ENCODE measurements at places on chromosomes 1 and 21.

- no peak for DNase-seq
Observed at GRCh38 chr1:6923955-6924881, 139.0 kb downstream of the CAMTA1 start.

GRCh38 chr1:100627936-100628335 is 90.0 kb downstream of the GPR88 start:
- no peak for DNase-seq

GRCh38 chr1:195934817-195935553 is 673.3 kb downstream of the KCNT2 start:
- no peak for DNase-seq

DNA sequence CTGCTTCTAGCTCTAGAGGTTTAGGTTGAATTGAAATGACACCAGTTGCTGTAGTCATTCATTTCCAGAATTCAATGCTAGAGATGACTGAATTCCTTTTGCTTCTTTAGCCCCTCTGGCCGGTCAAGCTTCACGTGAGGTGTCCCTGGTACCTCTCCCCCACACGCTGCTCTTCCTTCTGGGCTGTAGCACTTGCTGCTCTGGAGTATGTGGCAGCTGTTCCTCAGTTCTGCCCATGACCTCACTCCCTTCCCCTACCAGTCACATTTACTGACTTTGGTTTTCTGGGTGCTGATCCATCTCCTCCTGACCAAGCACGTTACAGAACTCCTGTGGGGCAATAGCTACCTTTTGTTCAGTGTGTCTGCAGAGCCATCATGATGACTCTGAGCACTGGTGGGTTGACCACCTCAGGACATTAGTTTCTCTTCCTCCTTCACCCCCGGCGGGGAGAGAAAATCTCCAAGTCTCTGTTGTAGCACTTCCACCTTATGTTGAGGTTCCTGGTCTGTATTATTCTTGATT is 128.1 kb downstream of the HHAT start:
- no peak for DNase-seq

- DNase-seq = no peak
Observed at GRCh38 chr1:233172201-233172600, 123.3 kb downstream of the PCNX2 start.

DNA sequence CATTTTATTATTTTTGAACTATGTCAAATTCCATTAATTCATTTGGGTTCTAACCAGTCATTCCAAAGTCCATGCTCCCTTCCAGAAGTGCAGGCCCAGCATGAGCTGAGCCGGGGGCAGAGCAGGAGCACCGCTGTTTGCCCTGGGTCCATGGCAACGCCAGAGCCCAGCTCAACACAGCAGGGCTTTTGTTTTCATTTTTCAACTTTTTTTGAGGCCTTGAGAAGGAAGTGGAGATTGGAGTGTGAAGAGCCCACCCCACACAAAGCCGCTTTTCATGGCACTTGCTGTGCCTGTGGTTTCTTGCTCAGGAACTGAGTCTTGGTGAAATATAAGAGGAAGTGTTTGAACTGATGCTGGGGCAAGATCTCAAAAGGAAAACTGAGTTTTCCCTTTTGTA is 13.2 kb upstream of the PRMT2 start:
- no peak for DNase-seq

DNA sequence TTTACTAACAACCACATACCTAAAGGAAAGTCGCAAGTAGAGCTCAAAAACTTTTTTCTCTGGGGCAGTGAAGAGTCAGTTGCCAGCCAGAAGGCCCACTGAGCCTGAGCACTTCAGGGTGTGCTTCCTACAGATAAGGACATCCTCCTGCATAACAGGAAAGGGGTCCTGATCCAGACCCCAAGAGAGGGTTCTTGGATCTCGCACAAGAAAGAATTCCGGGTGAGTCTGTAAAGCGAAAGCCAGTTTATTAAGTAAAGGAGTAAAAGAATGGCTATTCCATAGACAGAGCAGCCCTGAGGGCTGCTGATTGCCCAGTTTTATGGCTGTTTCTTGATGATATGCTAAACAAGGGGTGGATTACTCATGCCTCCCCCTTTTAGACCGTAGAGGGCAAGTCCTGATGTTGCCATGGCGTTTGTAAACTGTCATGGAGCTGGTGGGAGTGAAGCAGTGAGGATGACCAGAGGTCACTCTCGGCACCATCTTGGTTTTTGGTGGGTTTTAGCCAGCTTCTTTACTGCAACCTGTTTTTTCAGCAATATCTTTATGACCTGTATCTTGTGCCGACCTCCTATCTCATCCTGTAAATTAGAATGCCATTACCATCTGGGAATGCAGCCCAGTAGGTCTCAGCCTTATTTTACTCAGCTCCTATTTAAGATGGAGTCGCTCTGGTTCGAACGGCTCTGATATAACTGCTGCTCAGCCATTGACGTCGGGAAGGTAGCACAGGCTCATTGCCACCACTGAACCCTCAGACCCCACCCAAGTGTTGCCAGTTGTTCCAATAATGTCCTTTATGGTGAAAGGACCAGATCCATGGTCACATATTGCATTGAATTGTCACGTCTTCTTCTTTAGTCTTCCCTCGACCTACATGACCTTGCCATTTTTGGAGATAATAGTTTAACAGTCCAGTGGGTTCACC is 96.6 kb upstream of the ERRFI1 start:
- peak; percentile 73 for DNase-seq

DNA sequence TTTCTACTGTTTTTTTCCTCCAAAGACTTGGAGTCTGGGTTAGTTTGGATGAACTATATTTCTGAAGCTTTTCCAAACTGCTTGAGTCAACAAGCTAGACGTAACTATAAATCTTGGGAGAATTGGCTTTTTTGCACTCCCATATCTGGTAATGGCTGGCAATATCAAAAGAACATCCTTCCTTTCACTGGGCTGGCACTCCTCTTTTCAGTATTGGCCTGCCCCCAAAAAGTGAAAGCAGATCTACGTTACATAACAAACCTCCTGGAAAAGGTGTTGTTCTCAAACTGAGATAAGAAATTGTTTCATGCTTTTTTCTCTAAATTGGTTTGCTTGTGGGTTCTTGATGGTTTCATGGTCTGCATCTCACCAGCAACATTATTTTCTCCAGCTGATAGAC is 499.3 kb downstream of the NEGR1 start:
- DNase-seq = no peak

DNA sequence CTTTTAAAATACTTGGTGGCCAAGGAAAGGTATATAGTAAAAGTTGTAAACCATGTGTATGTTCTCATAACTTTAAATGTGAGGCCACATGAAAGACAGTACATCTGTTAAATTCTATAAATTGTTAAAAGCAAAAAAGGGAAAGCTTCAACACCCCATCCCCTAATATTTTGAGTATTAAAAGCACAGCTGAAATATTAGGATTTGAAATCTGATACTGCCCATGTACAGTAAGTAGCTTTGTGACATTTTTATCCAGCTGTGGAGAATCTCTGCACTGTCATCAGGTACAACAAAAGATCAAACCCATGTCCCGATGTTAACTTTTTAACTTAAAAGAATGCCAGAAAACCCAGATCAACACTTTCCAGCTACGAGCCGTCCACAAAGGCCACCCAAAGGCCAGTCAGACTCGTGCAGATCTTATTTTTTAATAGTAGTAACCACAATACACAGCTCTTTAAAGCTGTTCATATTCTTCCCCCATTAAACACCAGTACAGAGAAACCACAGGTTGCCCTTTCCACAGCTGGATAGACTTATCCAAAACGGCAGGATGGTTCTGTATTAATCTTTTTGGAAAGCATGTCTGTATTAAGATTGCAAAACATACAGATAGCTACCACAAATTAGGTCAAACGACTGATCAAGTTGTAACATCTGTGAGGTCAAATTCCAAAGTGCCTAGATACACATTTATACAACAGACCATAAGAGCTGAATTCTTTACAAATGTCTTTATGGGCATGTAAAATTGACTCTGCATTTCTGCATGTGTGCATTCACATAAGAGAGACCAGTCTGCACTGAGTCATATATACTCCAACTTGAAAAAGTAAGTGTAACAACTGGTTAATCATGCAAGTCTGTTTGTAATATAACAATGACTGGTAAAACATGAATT is 5.2 kb downstream of the IRF2BP2 start:
- DNase-seq = no peak

GRCh38 chr1:40064797-40065499 is 24.4 kb downstream of the CAP1 start:
- no peak for DNase-seq

GRCh38 chr1:38004284-38005108 is 818 bp downstream of the FHL3 start:
- peak; percentile 7 for DNase-seq

- no peak for DNase-seq
Observed at GRCh38 chr1:33848205-33848937, 15.5 kb upstream of the HMGB4 start.

GRCh38 chr1:71053758-71054157 is 6.1 kb upstream of the PTGER3 start:
- no peak for DNase-seq

DNA sequence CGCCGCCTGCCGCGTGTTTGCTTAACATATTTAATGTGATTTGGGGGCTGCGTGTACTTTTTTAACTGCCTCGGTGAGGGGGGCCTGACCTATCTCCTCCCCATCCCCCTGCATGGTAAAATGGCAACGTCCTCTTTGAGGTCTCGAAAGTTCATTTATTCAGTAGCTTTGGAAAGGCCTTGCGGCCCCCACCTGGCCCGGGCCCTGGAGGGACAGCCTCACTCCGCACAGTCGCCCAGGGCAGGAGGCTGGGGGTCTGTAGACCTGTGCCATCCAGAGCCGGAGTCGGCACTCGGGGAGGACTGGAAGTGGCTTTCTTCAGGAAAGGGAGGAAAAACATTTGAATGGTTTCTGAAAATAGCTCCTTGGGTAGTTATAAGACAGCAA is 38.0 kb upstream of the ACTRT2 start:
- no peak for DNase-seq

GRCh38 chr1:3656450-3657095 is 4.3 kb downstream of the TP73 start:
- no peak for DNase-seq

DNA sequence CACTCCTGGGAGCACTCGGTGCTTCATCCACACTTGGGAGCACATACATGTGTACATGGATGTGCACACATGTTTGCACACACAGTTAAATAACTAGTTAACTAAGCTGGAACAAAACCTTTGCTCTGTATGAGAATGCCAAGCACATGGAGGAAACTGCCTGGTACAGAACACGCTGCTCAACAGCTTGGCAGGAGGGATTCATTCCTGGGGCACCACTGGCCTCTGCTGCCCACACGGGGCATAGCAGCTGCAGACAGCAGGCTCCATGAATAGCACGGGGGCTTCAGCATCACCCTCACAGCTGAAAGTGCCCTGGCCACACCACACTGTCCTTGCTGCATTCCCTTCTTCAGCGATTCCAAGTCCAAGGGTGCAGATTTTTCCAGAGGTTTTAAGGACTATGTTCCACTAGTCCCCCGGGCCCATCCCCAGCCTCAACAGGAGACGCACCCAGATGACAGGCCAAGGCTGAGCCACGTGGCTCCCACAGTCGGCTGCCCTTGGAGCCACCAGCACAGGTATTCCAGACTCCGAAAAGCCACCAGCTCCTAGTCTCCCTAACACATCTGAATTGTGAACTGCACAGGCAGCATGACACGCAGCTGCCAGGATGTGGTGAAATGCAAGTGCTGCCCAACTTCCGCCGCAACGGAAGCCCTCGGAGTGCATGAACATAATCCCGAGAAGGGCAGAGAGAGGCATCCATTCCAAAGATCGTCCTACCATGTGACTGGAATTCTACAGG is 16.9 kb downstream of the NPHP4 start:
- DNase-seq = no peak

DNA sequence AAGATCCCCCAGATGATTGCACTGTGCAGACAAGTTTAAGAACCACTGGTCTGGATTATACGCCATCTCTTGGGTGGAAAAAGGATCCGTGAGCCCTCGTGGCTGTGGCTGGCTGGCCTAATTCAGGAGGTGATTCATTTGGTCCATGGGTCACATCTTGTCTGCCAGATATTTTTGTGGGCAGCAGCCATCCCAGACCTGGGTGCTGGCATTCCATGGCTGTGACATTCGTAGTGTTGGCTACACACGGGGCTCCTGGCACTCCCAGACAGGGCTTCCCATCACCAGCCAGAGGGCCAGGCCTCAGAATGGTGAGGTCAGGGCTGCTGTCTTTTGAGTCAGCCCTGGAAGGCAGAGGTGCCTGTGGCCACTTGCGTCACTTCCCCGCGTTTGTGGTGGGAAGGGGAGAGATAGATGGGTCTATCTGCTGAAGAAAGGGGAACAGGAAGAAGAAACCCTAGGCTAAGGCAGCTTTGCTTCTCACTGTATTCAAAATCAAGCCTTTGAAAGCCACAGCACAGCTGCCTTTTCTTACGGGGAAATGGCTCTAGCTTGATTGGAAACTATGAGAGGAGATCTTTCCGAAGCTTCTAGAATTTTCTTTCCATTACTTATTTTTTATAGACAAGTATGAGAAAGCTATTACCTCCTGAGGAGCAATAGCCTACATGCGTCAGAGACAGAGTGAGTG is 32.4 kb downstream of the EIF2D start:
- peak; percentile 28 for DNase-seq

- DNase-seq = no peak
Observed at GRCh38 chr21:44708866-44709425, 2.4 kb downstream of the TSPEAR start.

DNA sequence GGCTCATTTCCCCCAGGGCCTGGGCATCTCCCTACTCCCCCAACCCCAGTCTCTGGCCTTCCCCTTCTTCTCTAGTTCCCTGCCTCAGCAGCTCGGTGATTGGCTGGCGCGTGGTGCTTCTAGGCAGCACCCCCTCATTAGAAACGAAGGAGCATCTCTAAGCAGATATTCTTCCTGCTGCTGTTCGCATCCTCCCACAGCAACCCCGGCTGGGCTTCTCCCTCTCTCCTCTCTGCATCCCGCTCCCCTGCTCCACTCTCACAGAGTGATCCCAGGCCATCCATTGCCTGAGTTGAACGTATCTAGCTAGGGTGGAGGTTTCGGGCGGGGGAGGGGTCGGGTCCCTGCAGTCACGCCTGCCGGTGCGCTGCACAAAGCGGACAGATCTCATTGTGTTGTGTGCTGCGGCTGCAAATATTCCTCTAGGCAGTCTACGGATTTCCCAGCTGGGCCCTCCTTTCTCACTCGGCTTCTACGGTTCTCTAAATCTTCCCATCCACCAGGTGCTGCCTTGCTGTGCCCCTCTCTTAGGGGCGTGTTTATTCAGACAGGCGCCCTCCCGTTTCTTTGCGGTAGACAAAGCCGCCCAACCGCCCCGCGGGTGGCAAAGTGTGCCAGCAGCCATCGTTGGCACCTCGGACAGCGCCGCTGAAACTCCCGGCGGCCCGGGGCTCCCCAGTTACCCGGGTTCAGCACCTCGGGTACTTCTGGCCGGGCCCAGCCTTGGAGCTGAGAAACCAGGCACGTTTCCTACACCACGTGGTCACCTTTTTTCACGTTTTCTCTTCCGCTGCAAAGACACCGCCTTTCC is 2.2 kb downstream of the CACNA1E start:
- no peak for DNase-seq

DNA sequence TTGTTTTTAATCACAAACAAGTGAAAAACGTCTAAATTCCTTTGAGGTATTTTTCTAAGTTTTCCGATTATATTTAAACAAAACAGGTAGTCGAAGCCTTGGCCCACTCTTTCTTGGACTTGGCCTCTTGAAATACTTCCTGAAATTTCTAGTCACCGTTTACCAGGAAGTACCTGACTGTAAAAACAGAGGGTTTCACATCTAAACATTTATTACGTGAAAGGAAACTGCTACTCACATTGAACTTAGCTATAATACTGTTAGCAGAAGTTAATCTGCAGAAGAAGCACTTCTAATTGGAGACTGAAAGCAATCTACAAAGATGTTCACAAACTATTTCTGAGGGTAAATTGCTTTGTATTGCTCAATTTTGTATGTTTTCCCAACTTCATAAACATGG is 526.0 kb upstream of the ADGRL4 start:
- no peak for DNase-seq

- DNase-seq = peak; percentile 27
Observed at GRCh38 chr1:154221278-154222001, 685 bp downstream of the UBAP2L start.

Data from T1000 (cell line).